ENCODE measurements at places on chromosomes 1 and 21.

DNA sequence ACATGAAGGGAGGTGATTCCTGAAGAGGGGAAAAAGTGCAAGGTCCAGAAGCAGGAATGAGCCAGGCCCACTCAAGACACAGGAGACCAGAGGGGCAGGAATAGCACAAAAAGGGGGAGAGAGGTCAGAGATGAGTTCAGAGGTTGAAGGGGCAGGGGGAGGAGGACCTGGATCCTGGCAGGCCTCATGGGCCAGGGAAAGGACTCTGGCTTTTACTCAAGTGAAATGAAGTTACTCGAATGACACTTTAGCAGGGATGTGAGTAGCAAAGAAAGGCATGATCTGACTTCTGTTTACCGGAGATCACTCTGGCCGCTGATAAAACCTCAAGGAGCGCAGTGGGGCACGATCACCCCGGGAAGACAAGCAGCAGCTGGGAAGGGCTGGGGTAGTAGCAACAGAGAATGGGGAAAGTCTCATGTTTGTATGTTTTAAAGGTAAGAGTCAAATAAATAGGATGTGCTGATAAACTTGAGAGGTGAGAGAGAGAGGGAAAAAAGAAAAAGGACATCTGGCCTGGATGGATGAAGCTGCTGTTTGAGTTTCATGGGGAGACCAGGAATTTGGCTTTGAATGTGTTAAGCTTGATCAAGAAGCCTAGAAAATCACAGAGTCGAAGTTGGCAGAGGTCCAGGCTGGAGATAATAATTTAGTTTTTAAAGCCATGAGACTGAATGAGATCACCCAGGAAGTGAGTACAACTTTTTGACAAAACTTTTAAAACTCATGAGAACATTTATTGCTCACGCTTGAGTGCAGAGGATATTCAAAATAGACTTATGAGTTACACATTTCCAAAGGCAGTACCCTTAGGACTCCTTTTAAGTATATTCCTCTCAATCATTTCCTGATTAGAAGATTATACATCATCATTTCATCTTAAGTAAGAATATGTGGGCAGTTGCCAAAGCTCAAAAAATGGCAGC, 156.0 kb downstream of the RERE start:
- peak; percentile 59 for DNase-seq

DNA sequence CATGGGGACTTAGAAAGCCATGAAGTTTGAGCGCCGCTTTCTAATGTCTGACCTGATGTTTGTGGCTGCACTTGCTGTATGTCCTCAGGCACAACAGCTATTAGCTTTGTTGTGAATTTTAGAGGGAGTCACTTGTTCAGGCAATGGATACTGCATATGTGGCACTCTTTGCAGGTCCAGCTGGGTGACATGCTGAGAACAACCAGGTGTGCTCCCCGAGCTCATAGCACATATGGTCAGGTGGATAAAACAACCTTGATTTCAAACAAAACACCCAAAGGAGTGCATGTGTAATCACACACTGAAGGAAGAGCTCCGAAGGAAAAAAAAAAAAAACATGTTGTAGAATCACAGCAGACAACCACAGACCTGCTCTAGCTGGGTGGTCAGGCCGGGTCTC, 178.6 kb downstream of the BACH1 start:
- DNase-seq = no peak

GRCh38 chr1:8702472-8702849, 115.0 kb downstream of the RERE start:
- no peak for DNase-seq

DNA sequence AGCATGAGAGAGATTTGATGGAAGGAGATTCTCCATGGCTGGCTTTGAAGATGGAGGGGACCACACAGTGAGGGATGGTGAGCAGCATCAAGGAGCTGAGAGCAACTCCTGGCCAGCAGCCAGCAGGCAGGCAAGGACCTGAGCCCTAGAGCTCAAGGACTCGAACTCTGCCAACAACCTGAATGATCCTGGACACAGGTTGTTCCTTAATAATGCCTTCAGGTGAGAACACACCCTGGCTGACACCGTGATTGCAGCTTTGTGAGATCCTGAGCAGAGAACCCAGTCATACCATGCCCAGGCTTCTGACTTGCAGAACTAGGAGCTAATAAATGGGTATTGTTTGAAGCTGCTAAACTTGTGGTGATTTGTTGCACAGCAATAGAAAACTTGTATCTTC, 183.1 kb downstream of the LMX1A start:
- no peak for DNase-seq

DNA sequence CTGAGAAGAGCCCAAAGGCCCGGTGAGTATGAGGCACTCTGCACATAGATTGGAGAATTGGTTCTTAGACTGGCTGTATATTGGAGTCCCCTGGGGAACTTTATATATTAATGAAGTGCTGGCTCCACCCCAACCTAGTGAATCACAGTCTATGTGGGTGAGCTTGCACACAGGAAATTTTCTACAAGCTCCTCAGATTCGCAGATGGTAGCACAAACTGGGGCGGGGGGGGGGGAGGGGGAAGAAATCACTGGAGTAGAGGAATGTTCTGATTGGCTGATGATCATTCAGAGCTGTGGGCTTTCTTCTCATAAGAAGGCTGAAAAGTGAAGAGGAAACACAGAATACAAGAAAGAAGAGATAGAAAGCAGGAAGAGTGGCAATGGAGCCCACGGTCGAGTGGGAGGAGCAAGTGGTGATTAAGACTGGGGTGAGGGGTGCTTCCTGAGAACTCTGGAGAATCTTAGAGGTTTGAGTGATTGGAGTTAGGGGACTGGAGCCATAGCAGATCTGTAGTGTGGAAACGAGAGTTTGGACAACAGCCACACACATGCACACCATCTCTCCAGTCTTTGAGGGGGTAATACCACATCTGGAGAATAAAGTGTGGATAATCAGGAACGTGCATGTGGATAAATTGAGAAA, 465.9 kb upstream of the DAB1 start:
- DNase-seq = peak; percentile 74

GRCh38 chr1:245864872-245865271, 642.2 kb downstream of the SMYD3 start:
- DNase-seq = no peak

DNA sequence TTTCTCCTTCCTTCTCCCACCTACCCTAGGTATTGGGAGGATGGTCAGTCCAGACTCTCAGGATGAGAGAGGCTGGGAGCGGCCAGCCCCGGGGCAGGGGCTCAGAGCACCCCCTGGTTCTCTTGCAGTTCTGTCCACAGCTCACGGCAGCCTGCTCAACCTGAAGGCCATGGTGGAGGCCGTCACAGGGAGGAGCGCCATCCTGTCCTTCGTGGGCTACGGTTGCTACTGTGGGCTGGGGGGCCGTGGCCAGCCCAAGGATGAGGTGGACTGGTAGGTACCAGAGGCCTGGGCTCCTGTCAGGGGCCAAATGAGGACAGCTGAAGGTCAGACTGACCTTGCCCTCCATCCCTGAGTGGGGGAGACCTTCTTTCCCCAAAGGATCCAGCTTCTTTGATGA, 4.2 kb downstream of the PLA2G2F start:
- no peak for DNase-seq

- no peak for DNase-seq
These were observed 181.5 kb downstream of the PLPP3 start for GRCh38 chr1:56397811-56398231.

DNA sequence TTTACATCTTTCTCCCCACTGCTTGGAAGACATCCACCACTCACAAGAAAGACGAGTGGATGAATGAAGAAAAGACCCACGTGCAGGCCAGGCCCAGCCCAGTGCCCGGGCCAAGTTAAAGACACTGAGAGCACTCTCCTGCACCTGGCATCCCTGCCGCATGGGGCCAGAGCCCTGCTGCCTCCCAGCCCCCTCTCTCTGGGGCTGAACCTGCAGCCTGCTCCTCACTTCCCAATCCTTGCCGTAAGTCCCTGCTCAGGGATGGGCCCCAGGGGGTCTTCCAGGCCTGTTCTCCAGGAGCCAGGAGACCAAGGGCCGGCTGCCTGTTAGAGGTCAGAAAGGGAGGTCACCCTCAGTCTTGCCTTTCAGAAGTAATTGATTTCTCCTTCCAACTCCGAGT, 168.5 kb upstream of the ZC3H12A start:
- no peak for DNase-seq

GRCh38 chr1:1020415-1021009, 592 bp downstream of the AGRN start:
- DNase-seq = no peak

- DNase-seq = no peak
These were observed 17.4 kb upstream of the PLEKHA6 start for GRCh38 chr1:204376919-204377799.

DNA sequence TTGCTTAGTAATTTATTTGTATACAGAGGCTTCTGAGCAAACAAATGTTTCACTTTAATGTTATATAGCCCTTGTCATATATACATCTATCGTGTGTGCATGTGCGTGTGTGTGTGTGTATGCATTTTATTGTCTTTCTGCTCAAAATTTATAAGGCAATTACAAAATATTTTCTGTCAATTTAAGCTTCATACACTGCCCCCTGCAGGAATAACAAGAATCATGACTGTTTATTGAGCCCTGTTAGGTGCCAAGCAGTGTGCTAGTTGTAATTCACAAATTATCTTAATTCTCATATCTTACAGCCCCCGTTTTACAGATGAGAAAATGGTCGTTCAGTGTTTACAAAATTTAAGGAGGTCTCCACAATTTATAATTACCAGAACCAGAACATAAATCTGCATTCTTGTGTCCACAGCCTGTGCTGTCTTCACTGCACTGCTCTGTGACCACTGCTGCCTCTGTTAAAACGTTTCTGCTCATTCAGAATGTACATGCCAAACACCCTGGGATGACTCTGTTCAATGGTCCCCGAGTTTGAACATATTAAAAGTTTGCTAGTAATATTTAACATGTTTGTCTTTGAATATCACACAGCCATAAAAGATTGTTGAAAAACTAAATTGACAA, 181.3 kb downstream of the ATP6V1G3 start:
- DNase-seq = peak; percentile 6

- DNase-seq = no peak
These were observed 2.0 kb downstream of the SRSF4 start for GRCh38 chr1:29179641-29180184.

DNA sequence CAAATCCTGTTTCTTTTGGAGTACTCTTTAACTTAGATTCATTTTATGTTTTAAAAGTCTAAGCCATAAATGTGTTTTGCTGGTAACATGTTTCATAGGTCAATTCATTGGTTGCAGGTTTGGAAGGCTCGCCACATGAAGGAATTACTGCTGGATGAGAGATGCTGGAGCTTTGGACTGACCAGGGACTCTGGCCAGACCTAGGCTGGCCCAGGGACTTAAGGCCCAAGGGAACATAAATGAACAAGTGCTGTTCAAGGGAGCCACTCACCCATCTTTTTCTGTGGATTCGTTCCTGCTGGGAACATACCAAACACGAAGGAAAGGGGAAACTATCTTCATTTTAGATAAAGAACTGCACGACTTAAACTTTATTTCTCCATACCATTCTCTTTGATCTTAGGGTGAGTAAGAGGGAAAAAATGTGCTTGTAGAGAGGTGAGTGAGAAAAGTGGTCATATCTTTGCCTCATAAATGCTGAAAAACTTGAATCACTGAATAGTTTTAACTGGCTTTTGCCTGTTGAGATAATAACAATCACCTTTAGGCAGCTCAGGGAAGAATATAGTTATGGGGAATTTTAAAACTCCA, 15.3 kb upstream of the SHCBP1L start:
- no peak for DNase-seq

- peak; percentile 86 for DNase-seq
These were observed 638 bp upstream of the TUFT1 start for GRCh38 chr1:151539321-151540020.

GRCh38 chr21:16642353-16642752, 870.5 kb upstream of the CXADR start:
- DNase-seq = no peak

GRCh38 chr1:119046429-119046784, 58.3 kb upstream of the TBX15 start:
- no peak for DNase-seq

GRCh38 chr1:32775640-32776337, 41.4 kb downstream of the YARS1 start:
- DNase-seq = no peak

- DNase-seq = peak; percentile 37
These were observed 183.4 kb downstream of the PLPPR4 start for GRCh38 chr1:99447721-99448120.

DNA sequence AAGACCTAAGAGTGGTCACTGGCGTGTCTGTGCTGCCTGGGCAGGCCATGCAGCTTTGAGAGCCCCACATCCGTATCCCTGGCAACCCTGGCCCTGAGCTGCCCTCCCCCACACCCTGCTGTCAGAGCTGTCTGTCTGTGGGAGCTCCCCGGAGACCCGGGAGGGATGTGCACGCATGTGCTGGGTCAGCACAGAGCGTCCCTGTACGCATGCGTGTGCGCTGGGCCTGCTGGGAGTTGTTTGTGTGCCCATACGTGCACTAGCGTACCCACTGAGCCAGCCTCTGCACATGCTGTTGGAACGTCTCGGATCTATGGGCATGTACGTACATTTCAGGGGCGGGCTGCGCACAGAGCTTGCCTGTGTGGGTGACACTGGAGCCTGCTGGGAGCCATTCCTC, 89.3 kb downstream of the EPHB2 start:
- DNase-seq = no peak

- no peak for DNase-seq
These were observed 35.6 kb downstream of the MRPL39 start for GRCh38 chr21:25571726-25572121.

DNA sequence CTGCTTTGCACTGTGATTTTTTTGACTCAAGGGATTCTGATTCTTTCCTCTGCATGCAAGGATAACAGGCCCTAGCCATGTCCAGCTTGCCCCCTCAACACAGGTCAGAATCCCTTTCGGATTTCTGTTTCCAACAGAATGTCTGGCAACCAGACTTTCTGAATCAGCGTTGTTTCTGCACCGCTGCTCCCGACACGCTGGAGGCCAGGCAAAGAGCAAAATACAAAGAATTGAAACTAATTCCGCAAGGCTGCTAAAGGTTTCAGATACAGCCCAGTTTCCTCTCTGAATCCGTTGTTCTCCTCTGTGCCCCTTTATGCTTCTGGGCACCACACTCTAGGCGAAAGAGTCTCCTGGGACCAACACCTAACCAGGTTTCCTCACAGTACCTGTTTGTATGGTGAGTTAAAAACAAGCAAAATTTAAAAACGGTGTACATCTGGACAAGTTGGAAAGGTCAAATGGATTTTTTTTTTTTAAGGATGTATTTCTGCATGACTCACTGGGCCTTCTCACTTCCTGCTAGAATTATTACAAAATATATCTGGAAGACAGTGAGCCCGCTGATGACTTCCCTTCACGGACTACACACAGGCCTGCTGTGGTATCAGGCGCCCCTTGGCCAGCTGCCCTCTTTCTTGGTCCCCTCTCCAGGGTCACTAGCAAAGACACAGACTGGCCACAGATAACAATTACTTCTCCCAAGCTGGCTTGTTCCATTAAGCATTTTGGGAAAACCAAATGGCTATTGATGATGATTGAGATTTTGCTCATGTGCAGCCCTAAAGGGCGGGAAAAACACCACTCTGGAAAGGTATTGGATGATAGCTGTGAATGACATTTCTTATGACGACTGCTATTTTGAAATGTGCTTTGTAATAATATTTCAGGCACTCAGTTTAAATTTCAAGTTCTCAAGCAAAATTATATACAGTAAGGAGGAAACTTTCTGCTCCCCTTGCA, 118.3 kb downstream of the TGFB2 start:
- DNase-seq = peak; percentile 85

GRCh38 chr1:87812871-87813577, 484.3 kb downstream of the LMO4 start:
- DNase-seq = no peak

Measured in muscle of back (tissue), 13 donors.